ENCODE measurements at places on chromosomes 3 and 15.

DNA sequence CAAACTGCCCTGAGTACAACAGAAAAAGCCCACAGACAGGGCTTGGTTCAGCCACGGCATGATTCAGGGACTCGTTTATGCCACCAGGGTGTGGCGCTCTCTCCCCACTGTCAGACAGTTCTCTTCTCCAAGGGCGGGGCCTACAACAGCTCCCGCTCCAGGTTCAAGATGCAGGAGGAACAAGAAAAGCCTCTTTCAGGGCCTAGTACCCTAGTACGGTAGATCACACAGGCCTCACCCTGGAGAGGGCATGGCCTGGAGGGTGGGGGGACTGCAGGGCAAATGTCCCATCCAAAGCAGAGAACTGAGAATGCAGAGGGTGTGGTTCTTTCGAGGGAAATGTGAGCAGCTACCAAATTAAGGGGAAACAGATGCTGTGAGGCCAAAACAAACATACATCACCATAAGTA, 12.0 kb downstream of the MESD start:
- DNase-seq: peak; percentile 79

GRCh38 chr3:46671541-46672348, 21.7 kb downstream of the ALS2CL start:
- DNase-seq: no peak

DNA sequence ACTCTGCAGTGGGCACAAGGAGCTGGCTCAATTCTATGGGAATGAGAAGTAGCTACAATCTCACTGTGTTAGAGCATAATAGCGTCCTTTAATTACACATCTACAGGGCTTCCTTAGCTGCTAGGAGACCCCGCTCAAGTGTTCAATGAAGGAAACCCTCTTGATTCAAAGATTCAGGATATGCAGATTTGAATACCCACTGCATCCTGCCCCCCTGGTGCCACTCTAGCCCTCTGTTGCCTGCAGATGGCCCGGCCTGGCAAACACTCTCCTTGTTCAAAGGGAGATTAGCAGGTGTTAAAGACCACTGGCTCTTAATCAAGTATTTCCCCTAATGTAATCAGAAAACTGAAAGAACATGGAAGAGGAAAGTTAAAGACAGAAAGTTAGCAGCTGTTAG, 356.6 kb downstream of the VGLL3 start:
- DNase-seq: no peak

GRCh38 chr3:79178471-79179180, 589.2 kb downstream of the ROBO1 start:
- DNase-seq: no peak

- DNase-seq: no peak
Measured at GRCh38 chr3:133869586-133869985, 26.1 kb downstream of the RAB6B start.

GRCh38 chr3:69881051-69881450, 118.5 kb upstream of the SAMMSON start:
- no peak for DNase-seq

- no peak for DNase-seq
Measured at GRCh38 chr3:124156866-124157712, 165.2 kb upstream of the ROPN1 start.

DNA sequence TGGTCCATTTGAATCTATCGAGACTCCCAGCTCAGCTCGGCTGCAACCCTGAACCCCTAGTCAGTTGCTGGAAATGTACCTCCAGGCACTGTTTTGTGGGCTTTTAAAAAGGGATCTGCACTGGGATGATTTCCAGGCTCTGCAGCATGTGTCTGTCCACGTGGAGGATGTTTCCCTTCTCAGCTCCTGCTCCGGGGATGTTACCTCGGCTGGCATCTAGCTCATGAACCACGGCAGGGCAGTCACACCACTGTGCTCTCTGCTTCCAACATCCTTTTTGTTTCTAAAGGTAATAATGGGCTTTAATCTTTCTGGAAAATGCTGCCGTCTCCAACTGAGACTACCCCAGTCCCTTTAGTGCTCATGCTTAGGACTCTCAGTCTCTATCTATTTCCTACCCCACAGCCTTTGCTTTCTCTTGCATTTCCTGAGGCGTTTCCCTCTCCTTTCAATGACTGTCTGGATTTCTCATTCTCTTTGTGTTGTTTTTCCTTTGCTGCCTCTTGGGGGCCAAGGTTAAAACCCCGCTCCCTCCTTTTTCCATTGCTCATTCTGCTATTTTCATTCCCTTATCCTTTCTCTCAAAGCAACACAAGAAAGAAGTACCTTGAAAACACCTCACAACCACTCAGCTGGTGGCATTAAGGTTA, 42.9 kb upstream of the AKAP13 start:
- no peak for DNase-seq

DNA sequence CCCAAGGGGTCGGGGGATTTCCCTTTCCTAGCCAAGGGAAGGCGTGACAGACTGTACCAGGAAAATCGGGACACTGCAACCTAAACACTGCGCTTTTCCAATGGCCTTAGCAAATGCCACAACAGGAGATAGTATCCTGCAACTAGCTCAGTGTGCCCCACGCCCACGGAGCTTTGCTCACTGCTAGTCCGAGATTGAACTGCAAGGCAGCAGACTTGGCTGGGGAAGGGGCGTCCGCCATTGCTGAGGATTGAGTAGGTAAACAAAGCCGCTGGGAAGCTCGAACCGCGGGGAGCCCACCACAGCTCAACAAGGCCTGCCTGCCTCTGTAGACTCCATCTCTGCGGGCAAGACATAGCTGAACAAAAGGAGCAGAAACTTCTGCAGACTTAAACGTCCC, 72.3 kb upstream of the THRB start:
- no peak for DNase-seq

DNA sequence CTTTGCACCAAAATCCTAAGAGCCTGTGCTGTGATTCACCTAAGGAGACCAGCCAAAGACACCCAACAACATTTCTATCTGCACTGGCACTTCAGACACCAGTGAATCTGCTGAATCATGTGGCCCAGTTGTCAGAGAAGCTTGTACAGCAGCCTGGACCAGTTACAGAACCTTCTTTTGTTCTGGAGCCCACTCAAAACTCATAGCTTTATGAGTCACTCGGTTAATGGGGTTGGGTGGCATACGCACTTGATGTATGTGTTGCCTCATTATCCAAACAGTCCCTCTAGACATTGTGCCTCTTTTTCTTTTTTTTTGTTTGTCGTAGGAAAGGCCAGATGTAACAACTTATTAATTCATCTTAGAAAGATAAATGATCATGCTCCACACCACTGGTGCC, 25.6 kb upstream of the GOLGA6L2 start:
- no peak for DNase-seq

GRCh38 chr15:96300836-96301235, 29.7 kb upstream of the NR2F2 start:
- DNase-seq: no peak

- DNase-seq: no peak
Measured at GRCh38 chr3:3765661-3766060, 33.6 kb upstream of the LRRN1 start.

DNA sequence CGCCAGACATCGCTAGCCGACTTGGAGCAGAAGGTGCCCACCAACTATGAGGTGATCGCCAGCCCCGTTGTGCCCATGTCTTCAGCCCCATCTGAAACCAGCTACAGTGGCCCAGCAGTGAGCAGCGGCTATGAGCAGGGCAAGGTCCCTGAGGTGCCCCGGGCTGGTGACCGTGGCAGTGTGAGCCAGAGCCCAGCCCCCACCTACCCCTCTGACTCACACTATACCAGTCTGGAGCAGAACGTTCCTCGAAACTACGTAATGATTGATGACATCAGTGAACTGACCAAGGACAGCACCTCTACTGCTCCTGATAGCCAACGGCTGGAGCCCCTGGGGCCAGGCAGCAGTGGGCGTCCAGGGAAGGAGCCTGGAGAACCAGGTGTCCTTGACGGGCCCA, 12.9 kb upstream of the APEH start:
- no peak for DNase-seq

DNA sequence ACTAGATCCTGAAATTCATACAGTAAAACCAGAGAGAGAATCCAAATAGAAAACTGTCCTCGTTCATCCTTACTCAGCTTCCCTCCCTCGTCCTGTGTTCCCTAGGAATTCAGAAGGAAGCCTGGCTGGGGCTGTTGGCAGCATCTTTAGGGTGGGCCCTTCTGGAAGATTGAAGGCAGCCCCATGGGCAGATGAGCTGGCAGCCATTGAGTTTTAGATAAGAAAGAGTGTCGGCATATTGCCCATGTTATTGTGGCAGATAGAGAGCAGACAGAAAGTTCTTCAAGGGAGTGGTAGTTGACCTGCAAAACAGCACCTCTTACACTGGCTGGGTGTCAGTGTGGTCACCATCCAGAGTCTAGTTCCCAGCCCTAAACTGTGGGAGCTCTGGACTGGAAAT, 23.5 kb downstream of the TMOD2 start:
- DNase-seq: no peak

GRCh38 chr3:124609402-124609801, 120.8 kb upstream of the UMPS start:
- DNase-seq: no peak

- DNase-seq: no peak
Measured at GRCh38 chr15:38216763-38217162, 35.9 kb upstream of the SPRED1 start.

DNA sequence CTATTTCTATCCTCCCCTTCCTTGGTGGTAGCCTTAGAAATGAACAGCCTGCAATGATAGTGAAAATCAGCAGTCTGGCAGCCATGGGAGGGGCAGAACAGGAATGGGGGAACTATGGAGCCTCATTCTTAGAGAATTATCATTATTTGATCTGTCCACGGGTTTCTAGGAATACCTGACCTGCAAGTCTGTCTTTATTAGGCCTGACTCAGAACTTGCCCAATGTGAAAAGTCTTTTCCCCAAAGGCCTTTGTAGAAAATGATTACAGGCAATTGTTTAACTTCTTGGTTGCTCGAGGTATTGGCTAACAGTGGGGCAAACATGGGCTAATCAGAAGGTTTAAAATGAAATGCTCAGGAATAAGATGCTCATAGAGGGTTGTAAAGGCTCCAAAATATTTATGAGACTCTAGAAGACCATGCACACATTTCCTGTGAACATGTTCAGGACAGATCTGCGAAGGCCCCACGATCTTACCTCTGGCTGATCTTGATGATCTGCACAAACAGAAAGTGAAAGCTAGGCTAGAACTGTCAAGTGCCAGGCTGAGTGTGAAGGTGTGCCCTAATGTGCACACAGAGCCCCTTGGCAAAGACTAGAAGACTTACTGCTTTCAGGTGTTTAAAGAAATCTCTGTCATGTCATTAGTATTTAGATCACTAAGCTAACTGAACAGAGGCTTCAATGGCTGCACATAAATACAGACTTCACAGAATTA, 39.6 kb upstream of the LAMP3 start:
- DNase-seq: no peak

GRCh38 chr3:106425026-106425425, 556.2 kb upstream of the CBLB start:
- peak; percentile 46 for DNase-seq

- no peak for DNase-seq
Measured at GRCh38 chr3:10457560-10457959, 47.8 kb downstream of the ATP2B2 start.

DNA sequence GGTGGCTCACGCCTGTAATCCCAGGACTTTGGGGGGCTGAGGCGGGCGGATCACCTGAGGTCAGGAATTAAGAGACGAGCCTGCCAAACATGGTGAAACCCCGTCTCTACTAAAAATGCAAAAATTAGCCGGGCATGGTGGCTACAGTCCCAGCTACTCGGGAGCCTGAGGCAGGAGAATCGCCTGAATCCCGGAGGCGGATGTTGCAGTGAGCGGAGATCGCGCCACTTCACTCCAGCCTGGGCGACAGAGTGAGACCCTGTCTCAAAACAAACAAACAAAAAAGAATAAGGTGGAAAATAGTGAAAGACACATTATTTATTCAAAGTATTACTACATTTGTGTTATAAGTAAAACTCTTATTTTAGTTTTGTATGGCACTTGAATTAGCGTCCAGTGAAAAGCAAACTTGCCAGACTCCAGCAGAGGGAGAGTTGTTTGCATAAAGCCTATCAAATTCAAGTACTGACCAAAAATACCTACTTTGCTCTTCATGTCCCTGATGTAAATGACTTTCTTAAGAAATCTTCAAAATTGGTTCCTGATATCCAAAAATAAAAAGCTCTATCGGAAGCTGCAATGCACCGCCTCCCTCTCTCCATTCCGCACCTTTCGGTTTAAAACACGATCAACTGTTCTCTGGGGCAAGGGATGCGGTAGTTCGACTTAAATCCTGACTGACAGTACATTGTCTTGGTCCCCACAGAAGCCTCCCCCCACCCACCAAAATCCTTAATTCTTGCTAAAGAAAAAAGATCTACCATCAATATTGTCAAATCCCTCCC, 1.2 kb downstream of the TRPM7 start:
- DNase-seq: no peak

DNA sequence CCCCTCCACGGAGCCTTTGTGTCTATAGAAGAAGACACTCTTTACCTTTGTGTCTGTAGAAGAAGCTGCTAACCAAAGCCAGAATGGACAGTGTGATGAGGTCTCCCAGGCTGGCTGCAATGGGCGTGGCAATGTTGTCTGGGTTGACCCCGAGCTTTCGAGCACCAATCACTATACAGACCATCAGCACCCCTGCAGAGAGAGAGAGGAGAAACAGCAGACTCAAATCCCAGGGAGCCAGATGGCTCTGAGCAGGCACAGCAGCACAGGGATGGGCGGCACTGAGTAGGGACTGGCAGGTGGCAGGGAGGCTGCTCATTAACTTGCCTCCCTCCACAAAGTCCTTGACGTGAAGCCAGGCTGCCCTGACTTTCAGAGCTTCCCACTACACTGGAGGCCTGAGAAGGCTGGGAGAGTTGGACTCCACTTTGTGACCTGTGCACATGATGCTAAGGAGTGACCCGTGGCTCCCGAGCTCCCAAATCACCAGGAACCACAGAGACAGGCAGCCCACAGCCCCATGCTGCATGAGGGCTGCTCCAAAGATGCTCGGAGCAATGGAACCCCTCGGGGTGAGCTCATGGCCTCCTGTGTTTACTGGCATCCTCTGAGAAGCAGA, 53.9 kb downstream of the ROPN1B start:
- no peak for DNase-seq

- DNase-seq: no peak
Measured at GRCh38 chr15:62795171-62795570, 247.4 kb upstream of the TPM1 start.

DNA sequence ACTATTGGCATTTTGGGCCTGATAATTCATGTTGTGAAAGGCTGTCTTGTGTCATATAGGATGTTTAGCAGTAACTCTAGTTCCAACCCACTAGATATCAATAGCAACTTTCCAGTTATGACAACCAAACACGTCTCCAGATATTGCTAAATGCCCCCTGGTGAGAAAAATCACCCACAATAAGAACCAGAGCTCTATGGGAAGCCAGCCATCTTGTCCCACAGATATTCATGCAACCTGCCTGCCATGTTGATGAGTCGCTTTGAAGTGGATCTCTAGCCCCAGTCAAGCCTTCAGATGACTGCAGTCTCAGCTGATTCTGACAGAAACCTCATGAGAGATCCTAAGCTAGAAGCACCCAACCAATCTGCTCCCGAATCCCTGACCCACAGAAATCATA, 5.6 kb upstream of the TNIK start:
- no peak for DNase-seq

GRCh38 chr3:155517903-155518302, 224.4 kb upstream of the STRIT1 start:
- no peak for DNase-seq

- DNase-seq: no peak
Measured at GRCh38 chr3:65210026-65210814, 522.4 kb upstream of the ADAMTS9 start.

All from GM03348 (cell line).